ENCODE measurements at places on chromosomes 5 and 9.

DNA sequence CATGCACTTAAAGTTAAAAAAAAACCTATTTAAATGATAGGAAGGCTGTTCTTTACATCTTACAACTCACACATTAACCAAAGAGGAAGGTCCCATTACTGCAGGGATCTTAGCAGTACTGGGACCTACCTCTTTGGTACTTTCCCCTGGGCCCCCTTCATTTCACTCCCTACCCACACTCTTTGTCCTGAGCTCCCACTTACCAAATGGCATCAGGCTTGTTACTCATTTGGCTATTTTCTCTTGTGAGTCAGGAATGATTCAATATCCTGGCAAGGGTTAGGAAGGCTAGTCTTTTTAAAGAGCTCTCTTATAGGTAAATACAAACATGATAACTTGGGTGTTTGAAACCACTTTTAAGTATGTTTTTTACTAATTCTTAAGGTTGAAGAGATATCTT is 117.4 kb upstream of the ELL2 start:
- DNase-seq = no peak

DNA sequence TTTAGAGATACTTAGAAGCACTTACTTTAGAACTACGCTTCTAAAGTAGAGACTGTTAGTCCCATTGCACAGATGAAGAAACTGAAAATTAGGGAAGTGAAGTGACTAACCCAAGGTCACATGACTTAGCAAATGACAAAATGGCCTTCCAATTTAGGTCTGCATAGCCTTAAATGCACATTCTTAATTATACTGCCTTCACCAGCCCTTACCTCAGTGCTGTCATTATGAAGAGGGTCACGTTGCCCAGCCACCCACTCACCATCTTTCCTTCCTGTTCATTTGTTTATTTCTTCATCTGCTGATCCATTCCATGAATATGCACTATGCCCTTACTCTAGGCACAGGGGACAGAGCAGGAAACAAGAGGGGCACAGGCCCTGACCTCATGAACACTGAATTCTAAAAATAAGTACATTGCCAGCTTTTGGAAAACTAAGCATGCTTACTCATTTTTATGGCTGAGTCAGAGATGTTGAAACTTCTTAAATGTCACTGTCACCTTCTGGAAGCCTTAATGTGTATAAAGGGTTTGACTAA is 8.6 kb downstream of the HAVCR2 start:
- DNase-seq = no peak

GRCh38 chr9:32503008-32503407 is 23.0 kb downstream of the RIGI start:
- no peak for DNase-seq

GRCh38 chr5:163269624-163270023 is 167.8 kb upstream of the CCNG1 start:
- DNase-seq = peak; percentile 26

GRCh38 chr5:56951126-56951945 is 587 bp downstream of the MIER3 start:
- DNase-seq = no peak

DNA sequence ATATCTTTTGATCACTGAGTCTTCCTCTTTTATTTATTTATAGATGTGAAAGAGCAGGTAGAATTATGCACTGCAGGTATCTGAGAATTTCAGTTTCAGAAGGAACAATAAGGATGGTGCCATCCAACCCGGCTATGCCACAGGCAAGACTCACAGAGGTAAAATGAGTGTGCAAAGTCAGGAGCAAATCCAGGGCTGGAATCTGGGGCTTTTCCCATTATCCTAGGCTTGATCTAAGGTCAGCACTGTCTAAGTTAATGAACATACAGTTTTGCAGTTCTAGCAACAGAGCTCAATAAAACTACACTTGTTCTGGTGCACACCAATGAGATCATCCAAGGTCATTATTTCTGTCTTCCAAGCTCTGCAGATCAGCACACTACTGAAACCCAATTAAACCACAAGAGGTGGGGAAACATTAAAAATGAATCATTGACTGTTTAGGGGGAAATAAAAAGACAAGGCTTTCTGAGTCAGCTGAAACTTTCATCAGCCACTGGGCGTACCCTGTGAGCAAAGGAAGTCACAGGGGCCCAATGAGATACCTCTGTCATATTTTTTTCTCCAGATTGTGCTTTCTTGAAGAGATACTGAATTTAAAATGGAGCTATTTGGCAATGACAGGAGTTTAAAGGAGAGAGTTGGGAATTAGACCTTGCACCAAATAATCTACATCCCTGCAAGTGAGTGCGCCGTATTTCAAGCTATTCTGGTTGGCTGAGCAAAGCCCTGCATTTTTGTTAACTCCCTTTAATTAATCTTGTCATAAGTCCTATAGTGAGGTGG is 662.2 kb upstream of the ZNF608 start:
- no peak for DNase-seq

DNA sequence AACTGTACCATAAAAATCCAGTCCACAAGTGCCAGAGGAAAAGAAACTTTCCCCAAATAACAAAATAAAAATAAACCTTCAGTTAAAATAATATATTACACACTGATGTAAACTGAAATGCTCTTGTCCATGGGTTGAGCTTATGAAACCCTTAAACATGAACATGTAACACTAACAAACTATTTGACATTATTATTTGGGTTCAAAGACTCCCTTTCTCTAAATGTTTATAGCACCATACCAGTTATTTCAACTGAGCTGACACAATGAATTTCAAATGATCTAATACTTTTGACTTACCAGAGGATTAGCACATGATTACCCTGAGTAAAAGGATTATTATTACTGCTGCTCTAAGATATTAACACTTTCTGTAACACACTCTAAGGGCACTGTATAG is 251.1 kb downstream of the BNC2 start:
- DNase-seq = no peak

DNA sequence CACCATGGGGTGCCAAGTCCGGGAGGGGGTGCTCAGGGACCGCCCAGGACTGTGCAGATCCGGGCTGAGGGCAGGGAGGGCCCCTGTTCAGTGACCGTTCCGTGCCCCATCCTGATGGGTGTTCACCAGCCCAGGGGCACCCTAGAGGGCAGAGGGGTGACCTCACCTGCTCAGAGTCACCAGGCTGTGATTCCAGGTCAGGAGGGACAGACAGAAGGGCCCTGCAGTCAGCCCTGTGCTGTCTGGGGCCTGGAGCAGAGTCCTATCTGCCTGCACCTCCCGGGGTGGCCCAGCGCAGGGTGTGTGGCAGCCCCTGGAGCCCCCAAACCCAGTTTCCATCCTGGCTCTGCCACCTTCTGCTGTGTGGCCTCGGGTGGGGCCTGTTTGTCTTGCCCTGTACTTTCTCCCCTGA is 241.9 kb downstream of the PBX3 start:
- no peak for DNase-seq

DNA sequence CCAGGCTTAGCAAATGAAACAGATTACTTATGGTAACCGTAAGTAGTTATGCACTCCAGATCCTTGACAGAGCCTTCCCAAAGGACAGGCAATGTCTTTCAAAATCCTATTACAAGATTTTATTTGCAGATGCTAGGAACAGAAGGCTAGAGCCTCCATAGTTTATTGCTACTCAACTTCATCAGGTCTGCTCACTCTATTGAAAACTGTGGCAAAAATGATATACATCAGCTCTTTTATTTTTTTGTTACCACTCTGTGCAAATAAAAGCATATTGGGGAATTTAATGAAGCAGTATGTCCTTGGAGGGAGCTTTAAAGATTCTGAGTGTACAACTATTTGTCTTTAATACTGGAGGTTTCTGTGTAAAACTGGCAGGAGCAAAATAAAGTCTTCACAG is 46.5 kb downstream of the SLC44A1 start:
- DNase-seq = no peak

DNA sequence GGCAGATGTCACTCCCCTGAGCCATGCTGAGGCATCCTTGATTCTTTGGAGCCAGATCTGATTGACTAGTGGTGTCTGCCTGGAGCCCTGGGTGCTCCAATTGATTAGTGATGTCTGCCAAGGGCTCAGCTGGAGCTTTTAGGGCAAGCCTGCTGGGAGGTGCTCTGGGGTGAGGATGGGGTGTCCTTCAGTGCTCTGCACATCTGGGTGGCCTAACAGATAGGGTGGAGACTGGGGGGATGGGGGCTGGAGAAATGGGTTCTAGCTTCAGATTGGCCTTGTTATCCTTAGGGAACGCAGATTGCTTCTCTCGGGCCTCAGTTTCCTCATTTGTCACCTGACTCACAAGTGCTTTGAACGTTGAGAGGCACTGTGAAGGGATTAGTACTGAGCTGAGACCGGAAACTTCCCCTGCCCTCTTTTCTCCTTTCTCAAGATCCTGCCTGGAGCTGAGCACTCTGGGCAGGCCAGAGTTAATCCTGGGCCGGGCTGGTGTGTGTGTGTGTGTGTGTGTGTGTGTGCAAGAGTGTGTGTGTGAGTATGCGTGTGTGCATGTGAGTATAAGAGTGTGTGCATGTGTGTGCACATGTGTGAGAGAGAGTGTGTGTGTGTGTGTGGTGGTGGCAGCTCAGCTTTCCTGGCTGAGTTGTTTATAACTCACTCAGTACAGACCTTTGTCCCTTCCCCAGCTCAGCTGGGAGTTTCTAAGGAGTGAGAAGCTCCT is 5.6 kb upstream of the IER5L start:
- peak; percentile 80 for DNase-seq

- peak; percentile 67 for DNase-seq
Measured at GRCh38 chr9:123081824-123082223, 48.4 kb downstream of the GPR21 start.

GRCh38 chr5:6427694-6428093 is 21.0 kb upstream of the UBE2QL1 start:
- DNase-seq = no peak

- DNase-seq = no peak
Measured at GRCh38 chr5:150473673-150474358, 24.3 kb upstream of the RPS14 start.

GRCh38 chr9:83699615-83700014 is 8.1 kb downstream of the UBQLN1 start:
- no peak for DNase-seq

GRCh38 chr5:77852068-77852513 is 76.0 kb upstream of the TBCA start:
- no peak for DNase-seq

DNA sequence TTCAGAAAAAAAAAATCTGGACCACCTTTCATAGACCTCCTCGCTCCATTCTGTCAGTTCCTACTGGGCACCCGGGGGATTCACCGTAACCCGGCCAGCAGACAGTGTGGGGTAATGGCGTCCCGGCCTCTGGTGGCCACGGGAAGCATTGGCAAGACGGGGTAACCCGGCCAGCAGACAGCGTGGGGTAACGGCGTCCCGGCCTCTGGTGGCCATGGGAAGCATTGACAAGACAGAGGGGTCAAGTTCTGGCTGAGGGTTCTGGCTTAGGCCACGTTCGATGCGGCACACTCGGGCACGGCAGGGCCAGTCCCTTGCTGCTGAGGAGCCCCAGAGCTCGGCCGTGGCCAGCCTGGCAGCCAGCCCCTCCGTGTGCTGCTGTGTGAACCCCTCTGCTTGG is 116.2 kb upstream of the RAPGEF1 start:
- DNase-seq = no peak

- DNase-seq = peak; percentile 61
Measured at GRCh38 chr5:91313757-91314673, 69.1 kb downstream of the ARRDC3 start.

- DNase-seq = peak; percentile 92
Measured at GRCh38 chr5:57298985-57299491, 125.2 kb downstream of the GPBP1 start.

GRCh38 chr5:111942201-111942600 is 185.2 kb upstream of the NREP start:
- no peak for DNase-seq

GRCh38 chr5:123344816-123345426 is 78.3 kb downstream of the CEP120 start:
- peak; percentile 69 for DNase-seq

- no peak for DNase-seq
Measured at GRCh38 chr5:158139161-158139560, 280.2 kb upstream of the CLINT1 start.

DNA sequence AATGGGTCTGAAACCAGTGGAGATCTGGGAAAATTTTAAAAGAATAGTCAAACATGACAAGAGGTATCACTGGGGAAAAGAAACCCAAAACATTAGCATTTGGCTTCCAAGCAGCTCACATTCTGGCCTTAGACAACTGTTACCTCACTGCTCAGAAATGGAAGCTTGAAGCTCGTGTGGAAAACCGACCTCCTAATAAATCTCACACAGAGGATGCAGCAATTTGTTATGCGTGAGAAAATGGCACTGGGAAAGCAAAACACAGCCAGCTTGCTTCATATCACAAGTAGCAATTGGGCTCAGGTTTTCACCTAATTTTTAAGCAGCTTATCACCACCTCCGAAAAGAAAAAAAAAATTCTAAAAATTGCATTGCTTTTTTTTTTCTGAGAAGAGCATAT is 103.3 kb upstream of the TAS2R1 start:
- no peak for DNase-seq

GRCh38 chr9:121556082-121556481 is 56.4 kb upstream of the GGTA1 start:
- no peak for DNase-seq

GRCh38 chr9:128733256-128733655 is 9.3 kb upstream of the ZDHHC12 start:
- peak; percentile 91 for DNase-seq

DNA sequence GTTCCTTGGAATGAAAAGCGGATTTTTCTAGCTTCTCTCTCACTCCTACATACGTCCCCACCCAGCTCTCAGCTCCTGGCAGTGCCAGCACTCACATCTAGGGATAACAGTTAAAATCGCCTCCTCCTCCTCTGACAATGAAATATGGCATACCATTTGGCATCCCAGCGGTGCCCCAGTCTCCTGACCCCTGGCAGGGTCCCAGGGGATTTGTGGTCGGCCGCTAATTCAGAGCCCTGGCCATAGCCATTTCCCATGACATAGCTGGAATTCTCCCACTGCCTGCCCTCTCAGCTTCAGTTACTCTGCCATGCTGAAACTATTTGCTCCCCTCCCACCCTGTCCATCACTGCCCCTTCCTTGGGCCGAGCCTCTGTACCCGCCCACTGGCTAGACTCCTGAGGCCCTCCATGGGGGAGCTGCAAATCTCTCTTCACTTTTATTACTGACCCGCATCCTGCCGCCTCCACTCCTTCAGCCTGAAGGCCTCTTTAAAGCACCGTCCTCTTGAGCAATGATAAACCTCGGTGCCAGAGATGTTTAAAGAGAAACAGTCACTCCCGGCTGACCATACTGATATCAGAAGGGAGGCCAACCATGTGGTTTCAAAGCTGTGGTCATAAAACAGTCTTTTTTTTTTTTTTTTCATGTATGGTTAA is 139.8 kb downstream of the SLIT3 start:
- DNase-seq = peak; percentile 77

DNA sequence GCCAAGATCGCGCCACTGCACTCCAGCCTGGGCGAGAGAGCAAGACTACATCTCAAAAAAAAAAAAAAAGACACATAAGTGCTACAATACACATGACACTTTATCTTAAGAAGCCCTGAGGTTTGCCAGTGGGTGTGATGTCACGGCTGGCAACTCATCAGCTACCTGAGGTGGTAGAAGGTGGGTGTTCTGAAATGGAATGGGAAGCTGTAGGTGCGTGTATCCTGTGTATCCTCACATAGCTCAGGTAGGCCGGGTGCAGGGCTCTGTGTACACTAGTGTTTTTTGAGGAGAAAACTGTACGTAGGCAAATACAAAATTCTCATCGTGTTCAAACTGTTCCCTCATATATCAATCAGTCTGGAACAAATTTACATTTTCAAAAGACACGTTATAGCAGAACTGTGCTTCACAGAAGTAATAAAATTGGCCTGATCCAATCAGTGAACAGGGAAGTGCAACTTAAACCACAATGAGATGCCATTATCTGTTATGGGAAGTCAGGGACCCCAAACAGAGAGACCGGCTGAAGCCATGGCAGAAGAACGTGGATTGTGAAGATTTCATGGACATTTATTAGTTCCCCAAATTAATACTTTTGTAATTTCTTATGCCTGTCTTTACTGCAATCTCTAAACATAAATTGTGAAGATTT is 10.4 kb downstream of the BICD2 start:
- no peak for DNase-seq

Data from stomach (tissue), 19 donors.